AG08396 (cell line): ENCODE measurements at places on chromosomes 3 and 15.
A peak's percentile ranks its signal among the peaks of the same experiment; 100 is the strongest.

DNA sequence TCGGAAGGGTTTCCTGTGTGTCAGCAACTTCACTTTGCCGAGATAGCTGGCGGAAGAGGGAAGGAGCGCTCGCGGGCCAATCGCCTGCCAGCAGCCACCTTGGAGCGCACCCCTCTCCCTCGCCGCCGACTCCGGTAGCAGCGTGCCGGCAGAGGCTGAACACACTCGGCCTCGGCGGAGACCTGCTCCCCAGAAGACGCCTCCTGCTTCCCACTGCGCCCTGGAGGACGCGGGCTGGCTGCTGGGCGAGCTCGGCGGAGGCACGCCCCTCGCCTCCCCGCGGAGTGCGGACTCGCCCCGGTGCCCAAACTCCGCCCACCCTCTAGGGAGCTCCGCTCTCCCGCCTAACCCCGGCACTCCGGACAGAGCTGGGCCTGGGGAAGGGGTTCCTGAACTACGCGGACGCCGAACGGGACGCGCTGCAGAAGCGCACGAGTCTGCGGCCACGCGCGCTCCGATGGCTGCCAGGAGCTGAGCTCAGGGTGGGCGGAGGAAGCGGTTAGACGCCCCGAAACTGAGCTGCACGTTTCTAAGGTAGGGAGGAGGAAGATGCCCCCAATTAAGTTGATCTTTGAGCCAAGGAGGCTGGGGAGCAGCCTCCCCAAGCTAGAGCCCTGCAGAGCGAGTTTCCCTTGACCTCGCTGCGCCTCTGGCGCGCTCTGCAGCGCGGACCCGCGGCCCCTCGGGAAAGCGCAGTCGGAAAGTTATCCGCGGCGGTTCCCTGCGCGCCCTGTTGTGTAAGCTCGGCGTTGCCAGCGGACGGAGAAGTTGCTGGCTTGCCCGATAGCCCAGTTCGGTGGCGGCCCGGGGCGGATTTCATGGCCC lies at the start of gene P2RY1:
P2RY1 (plus strand) TSS at position 356 of the 825 bp plus-strand sequence. CDS start 652 bp downstream, outside the sequence.
- DNase-seq, result peak; percentile 60

DNA sequence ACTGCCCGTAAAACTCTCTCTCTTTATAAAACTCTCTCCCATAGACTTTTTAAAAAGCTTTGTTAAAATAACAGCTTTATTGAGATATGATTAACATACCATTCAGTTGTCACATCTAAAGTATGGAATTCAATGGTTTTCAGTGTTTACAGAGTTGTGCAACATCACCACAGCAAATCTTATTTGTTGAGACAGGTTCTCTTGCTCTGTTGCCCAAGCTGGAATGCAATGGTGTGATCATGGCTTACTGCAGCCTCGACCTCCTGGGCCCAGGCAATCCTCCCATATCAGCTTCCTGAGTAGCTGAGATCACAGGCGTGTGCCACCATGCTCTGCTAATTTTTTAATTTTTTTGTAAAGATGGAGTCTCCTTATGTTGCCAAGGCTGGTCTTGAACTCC lies 35.9 kb upstream of the TRAK1 start:
- no peak for DNase-seq

DNA sequence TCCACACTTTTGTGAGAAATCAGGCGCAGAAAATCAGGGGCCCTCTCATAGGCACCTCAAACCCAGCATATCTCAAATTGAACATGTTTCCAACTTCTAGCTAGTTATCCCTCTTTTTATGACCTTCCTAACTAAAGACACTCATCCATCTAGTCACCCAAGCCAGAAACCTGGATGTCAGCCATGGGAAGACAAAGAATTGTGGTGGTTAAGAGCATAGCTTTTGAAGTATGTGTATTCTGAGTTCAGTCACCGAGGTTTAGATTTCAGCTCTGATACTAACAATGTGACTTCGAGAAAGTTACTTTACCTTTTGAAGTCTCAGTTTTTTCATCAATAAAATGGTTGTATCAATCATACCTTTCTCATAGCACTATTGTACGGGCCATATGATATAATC lies 495.5 kb downstream of the NLGN1 start:
- no peak for DNase-seq

- DNase-seq, result no peak
These were observed 76.3 kb downstream of the VGLL3 start for GRCh38 chr3:86914670-86915069.

GRCh38 chr15:58136731-58137130 lies 1.4 kb upstream of the AQP9 start:
- DNase-seq, result no peak

- no peak for DNase-seq
These were observed 79.1 kb downstream of the SLC49A4 start for GRCh38 chr3:122873741-122874515.

DNA sequence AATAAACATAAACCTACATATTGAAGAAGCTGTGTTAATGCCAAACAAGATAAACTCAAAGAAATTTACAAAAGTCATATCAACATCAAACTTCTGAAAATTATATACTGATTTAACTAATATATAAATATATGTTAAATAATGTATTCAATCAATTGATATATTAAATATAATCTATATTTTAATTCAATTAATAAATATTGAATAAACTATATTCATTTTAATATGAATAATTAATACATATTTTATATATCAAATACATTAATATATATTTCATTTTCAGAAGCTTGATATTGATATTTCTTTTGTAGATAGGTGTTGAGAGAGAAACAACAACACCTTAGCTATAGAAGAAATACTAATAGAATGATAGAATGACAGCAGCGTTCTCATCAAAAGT lies 768.1 kb downstream of the MECOM start:
- DNase-seq, result no peak

DNA sequence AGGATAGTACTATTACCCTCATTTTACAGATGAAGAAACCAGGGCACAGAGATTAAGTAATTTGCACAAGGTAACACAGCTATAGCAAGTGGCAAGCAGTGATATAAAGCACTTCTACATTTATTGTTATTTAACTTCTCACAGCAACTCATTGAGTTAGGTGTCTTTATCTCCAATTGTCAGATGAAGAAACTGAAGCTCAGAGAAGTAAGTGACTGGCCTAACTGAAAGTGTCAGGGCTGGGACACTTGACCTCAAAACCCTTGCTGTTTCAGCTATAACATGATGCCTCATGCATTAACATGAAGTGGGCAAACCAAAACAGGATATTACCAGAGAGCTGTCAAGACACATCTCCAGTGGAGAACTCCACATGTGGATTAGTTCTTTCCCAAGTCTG lies 65.8 kb upstream of the LEKR1 start:
- no peak for DNase-seq

- no peak for DNase-seq
These were observed 138.1 kb upstream of the DAZL start for GRCh38 chr3:16743276-16743675.

GRCh38 chr15:84099181-84099580 lies 136.4 kb upstream of the GOLGA6L4 start:
- DNase-seq, result no peak

DNA sequence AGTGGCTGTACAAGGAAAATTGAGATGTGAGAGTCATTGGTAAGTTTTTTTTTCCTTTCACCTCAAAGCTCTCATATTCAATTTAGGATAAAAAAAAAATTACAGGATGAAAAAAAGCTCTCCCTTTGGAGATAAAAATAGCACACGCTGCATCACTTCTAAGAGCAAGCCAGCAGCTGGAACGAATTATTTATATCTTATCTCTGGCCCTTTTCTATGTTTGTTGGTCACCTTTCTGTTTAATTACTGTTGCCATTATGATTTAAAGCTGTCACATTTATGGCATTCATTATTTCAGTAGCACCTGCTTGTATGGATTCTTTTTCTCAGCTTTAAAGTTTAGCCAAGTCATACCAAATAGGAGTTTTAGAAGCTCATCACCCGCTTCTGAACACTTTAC lies 171.6 kb upstream of the PDZRN3 start:
- DNase-seq, result no peak

DNA sequence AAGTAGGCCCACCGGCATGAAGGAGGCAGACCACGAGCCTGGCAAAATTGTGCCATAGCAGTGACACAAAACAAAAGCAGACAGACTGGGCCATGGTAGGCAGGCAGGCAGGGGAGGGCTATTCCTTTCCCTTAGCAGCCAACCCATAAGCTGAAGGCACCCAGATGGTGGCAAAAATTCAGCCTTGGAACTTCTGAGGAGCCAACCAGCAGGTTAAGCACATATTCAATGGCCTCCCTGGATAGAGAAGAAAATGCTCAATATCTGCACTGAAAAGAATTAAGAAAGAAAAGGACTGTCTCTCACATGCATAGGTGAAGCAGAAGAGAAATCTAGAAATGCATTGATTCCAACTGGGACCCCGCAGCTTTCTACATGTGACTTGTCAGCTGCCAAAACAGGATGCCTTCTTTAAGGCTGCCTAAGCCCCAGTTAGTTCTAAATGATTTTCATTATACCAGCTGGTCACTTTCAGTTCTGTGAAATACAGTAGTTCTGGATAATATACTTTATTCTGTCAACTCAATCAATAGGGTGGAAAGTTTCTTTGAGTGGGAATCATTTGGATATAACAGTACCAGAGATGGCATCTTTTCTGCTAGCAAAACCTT lies 2.7 kb downstream of the PRICKLE2 start:
- no peak for DNase-seq

GRCh38 chr15:67775998-67776397 lies 49.3 kb upstream of the SKOR1 start:
- no peak for DNase-seq

DNA sequence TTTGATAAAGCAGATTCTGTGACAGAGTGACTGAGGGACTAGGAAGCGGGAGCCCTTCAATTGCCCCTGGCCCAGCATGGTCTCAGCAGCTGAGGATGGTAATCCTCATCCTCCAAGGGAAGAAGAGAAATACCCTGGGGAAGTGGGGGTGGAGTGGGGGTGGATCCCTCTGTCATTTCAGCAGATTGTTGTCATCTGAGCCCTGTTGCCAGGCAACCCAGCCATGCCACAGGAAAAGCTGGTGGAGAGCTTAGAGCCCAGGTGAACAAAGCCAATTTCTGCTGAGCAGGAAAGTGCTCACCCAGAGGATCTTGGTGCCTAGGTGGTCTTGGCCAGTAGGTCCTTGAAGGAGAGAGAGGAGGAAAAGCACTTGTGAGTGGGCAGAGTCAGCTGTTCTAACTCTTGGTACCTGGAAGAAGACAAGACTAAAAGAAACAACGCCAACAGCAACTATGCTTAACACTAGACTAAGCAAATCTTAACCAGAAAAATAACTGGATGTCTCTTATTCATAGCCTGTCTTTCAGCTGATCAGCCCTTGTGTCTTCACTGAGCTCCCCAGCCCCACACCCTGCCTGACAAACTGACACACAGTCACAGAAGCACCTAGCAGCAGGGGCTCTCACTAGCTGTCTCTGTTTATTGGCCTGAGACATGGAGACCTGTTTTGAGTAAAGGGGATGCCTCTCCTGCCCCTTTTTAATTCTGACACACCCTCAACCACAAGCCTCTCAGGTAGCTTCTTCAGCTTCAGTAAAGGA lies 40.1 kb upstream of the DCLK3 start:
- DNase-seq, result no peak

DNA sequence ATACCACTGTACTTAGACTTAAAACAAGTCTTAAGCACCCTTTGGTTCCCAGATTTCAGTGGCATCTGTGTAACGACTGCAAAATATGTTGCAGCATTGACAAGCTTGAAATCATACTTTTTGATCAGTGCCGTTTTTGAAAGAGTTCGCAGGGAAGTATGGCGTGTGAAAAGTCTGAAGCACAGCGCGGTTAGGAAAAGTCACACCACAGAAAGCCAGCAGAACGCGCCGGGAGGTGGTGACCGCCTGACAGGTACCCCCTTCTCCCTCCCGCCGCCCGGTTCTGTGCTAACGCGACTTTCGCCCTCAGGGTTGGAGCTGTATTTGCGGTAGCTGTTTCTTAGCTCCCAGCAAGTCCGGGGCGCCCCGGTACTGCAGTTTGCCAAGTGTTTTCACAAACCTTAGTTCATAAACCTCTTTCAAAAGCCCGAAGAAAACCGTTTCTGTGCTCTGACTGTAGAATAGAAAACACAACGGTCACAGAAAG lies 481 bp upstream of the CRYBG3 start:
- peak; percentile 42 for DNase-seq

DNA sequence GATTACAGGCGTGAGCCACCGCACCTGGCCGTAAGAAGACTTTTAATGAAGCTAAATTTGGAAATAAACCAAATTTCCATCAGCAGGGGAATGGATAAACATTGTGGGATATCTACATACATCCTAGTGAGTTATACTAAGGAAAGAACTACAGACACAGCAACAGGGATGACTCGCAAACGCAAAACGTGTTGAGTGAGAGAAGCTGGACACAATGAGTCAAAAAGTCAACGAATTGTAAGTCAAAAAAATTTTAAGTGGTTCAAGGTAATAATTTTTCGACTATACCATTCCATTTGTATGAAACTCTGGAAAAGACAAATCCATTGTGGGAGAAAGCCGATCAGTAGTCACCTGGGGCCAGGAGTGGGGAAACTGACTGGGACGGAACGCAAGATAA lies 19.9 kb downstream of the PLA2G4F start:
- no peak for DNase-seq

GRCh38 chr3:172009803-172010202 lies 29.6 kb upstream of the FNDC3B start:
- DNase-seq, result no peak

GRCh38 chr3:124919756-124920155 lies 14.8 kb downstream of the MUC13 start:
- peak; percentile 13 for DNase-seq

- DNase-seq, result no peak
These were observed 145.7 kb downstream of the TLE3 start for GRCh38 chr15:69951898-69952555.

- DNase-seq, result peak; percentile 26
These were observed 82.8 kb downstream of the MAGI1 start for GRCh38 chr3:65955792-65956477.

- no peak for DNase-seq
These were observed 121.8 kb downstream of the ADAM10 start for GRCh38 chr15:58627701-58628100.

DNA sequence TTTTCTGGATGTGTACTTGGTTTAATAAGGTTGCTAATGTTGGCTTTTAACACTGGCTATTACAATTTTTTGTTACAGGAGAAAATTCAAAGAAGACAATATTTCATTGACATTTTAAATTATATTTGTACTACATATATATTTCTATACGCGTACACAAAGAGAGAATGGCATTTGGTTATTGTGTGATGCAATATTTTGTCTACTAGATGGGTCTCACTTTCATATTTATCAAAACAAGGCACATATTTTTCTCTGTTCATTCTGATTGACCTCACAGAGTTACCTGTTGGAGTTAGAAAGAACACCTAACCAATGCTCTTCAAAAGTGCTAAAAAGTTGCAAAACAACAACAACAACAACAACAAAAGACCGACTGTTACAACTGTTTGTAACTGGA lies 50.2 kb upstream of the VGLL3 start:
- DNase-seq, result no peak

- DNase-seq, result no peak
These were observed 244.8 kb downstream of the LRRN1 start for GRCh38 chr3:4043867-4044575.

- DNase-seq, result no peak
These were observed 186.8 kb downstream of the IL5RA start for GRCh38 chr3:2923390-2923789.

DNA sequence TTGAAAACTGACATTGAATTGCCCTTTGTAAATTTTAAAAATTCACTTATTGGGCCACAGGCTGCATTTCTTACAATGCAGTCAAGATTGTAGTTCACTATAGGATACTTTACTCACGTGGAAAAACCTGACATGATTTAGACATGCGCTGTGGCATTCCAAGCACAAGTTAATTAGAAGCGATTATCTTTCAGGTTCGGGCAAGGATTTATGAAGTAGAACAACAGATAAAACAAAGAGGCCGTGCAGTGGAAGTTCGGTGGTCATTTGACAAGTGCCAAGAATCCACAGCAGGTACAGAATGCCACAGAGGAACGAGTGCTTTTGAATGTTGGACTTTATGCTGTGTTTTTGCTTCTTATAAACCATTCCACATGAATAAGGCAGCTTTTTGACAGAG lies 37.8 kb downstream of the GPR171 start:
- no peak for DNase-seq
